Stimulated activated CD8-positive, alpha-beta memory T cell treated with anti-CD3 and anti-CD28 coated beads, Interleukin-4, amount 100 ng/mL, for 24 hours (primary cell): ENCODE measurements at places on chromosomes 1 and 21.

- no peak for DNase-seq
These were observed 23.5 kb downstream of the ASB17 start for GRCh38 chr1:75908717-75909152.

DNA sequence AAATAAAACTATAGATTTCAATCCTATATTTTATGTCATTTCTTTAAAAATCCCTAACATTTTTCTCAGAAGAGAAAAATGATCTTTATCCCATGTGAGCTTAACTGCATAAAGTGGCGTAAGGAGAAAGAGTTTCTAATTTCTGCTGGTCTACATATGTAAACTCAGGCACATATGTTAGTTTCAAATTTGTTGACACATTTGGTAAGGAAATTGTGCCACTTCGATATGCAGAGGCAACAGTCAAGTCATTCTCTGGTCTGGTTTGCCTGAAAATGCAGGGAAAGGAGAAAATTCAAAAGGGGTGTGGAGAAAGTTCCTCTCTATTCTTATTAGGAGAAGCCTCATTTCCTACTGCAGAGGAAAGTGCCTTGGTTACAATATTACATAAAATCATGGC, 11.5 kb downstream of the KCNA3 start:
- no peak for DNase-seq

- DNase-seq, result no peak
These were observed 34.9 kb downstream of the PRKCZ start for GRCh38 chr1:2085080-2085479.

DNA sequence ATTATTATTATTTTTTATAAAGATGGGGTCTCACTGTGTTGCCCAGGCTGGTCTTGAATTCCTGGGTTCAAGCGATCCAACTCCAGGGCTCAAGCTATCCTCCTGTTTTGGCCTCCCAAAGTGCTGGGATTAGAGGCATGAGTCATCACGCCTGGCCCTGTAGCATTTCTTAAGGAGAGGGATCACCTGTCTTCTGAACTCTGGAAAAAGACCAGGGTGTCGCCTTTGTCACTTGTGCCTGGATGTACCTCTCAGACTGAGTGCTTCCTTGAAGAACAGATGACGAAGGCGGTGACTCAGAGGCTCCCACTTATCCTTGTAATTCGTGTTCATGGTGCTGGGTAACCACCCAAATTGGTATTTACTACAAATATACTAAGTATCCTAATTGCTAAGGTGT, 2.4 kb upstream of the CGN start:
- DNase-seq, result no peak

GRCh38 chr1:40133839-40134238, 27.3 kb upstream of the RLF start:
- no peak for DNase-seq

GRCh38 chr21:37670883-37671282, 245.4 kb downstream of the KCNJ6 start:
- DNase-seq, result no peak

GRCh38 chr1:221736714-221737113, 5.2 kb downstream of the DUSP10 start:
- no peak for DNase-seq

- no peak for DNase-seq
These were observed 1160.8 kb upstream of the ADGRL2 start for GRCh38 chr1:80639777-80640533.

DNA sequence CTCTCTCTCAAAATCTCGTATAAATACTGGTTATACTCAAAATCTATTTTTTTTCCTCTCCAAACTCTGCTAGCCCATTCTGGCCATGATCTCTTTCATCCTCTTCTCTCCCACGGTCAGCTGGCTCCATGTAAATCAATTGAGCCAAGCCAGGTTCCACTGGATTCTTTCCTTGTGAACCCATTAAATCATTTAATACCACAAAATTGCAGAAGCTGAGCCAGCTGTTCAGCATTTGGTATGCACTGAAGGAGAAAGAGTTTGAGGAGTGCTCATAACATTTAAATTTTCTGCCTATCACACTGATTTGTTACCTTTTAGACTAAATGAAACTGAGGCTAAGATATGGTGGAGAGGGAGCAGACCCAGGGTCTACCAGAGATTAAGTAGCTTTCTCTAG, 29.1 kb upstream of the TADA1 start:
- DNase-seq, result no peak

- no peak for DNase-seq
These were observed 29.3 kb upstream of the COL6A2 start for GRCh38 chr21:46068516-46069079.

DNA sequence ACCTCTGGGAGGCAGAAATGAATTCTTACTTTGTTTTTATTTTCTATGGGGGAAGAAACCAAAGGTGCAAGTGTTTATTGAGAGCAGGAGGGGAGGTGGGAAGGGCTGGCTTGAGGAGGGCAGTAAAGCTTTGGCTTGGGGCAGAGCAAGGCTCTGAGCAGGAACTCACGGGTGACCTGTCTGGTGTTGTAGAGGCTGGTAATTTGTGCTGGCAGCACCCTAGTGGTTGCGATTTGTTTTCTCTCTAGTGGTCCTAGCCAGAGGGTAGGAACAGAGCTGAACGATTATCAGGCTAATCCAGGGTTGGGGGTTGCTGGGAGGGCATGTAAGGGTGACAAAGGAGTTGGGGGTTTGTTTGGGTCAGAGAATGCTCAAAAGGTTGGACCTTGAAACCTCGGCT, 16.6 kb downstream of the TMCC2 start:
- DNase-seq, result no peak

DNA sequence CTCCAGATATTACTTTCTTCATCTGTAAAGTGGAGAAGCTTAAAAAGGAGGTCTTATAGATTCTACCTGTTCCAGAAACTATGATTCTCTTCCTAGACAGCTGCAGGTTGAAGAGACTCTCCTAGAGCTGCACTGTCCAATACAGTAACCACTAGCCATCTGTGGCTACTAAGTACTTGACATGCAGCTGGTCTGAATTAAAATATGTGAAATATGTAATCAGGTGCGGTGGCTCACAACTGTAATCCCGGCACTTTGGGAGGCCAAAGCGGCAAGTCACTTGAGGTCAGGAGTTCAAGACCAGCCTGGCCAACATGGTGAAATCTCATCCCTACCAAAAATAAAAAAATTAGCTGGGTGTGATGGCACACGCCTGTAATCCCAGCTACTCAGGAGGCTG, 15.8 kb downstream of the APP start:
- DNase-seq, result no peak

GRCh38 chr1:205353612-205354011, 3.1 kb downstream of the KLHDC8A start:
- no peak for DNase-seq

DNA sequence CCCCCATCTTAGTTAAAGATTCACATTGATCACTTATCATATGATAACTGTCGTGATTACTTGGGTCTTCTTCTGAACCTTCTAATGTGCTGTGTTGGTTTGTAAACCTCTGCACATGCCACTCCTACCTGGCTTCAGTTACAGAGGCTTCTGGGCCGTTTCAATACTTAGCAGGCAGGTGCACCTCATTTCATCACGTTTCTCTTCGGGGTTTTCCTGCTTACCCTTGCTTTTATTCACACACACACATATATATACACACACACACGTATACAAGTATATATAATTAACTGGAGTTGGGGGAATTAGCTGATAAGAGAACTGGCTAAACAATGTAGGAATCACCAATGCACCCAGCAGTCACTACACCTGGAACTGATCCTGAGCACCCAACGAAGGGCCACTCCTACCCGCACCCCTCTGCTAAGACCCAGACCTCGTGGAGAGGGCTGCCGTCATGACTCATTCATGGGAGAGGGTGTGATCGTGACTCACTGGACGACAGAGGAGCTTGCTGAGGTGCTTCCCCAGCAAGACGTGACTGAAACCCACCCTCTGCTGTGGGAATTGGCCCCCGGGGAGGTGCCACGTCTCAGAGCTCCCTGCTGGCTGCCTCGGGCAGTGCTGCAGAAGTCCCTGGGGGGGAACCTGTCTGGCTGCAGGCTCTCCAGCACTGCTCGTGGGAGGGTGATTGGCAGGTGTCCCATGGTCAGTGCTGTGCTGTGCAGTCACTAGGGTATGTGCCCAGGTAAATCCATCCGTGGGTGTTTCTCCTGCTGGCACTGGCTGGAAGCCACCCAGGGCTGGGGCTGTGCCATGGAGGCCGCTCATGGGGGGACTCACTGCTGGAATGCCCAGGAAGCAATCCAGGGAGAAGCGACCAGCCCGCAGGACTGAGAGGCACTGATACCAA, 166.6 kb downstream of the DYRK1A start:
- peak; percentile 26 for DNase-seq

DNA sequence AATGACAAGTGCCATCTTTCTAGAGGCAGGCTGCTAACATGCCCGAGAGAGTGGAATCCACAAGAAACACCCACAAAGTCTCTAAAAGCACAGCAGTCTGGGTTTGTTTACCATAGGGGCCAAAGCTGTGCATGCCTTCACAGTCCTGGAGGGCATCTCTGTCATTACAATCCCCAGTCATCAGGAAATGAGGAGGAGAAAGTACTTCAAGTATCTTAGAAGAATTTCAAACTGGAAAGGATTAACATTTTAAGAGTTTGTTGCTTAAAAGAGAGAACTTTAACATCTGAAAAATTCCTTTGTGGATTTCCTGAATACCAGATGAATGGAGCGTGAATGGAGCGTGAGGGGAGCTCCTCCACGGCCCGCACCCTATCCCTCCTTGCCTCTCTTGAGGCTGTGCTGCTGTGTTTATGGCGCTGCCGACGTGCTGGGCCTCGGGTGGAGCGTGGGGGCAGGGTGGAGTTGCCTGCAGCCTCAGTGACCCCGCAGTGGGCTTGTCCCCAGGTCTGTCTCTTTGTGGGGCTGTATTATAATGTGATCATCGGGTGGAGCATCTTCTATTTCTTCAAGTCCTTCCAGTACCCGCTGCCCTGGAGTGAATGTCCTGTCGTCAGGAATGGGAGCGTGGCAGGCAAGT, 23.3 kb downstream of the SLC6A17 start:
- no peak for DNase-seq

DNA sequence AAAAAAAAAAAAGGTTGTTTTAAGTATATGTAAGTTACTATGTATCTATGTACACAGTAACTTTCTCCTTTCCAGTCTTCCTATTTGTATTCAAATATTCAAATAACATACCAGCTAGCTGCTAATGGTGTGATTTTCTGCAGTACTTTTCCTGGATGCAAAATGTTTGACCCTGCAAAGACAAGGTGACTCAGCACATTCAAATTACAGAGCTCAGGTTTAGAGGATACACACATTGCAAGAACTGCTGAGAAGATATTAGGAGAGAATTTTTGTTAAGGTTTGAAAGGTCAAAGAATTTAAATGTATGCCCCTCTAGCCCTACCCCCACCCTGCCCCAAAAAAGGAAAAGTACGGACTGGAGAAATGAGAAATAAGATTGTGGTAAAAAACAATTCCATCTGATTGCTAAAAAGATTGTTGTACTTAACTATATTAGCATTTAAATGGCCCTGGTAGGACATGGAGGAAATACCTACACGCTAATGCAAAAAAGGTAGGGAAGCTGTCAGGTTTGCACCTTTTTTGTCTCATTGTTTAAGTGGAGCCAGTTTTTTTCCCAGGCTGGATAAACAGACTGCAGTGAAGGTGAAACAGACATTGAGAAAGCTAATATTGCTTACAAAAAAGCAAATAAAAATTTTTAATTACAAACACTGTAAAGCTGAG, 45.6 kb downstream of the ZNF281 start:
- DNase-seq, result no peak

DNA sequence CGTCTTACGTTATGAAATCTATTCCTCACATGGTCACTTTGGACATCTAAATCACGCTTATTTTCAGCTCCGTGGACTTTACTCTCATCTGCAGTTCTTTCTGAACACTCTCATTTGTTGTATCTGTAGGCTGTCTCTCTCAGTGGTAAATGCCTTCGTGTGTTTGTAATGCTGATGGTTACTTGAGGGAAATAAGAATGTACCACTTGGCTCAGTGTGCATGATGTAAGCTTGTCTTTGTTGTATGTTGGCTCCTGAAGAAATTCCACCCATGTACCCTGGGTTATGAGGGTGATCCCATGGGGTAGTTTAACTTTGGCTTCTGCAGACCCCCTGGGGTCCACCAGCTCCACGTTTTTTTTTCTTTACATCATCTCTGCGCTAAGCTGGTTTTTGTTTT, 378.4 kb downstream of the SETD4 start:
- no peak for DNase-seq

- no peak for DNase-seq
These were observed 138.9 kb downstream of the ACTL8 start for GRCh38 chr1:17893891-17894631.

DNA sequence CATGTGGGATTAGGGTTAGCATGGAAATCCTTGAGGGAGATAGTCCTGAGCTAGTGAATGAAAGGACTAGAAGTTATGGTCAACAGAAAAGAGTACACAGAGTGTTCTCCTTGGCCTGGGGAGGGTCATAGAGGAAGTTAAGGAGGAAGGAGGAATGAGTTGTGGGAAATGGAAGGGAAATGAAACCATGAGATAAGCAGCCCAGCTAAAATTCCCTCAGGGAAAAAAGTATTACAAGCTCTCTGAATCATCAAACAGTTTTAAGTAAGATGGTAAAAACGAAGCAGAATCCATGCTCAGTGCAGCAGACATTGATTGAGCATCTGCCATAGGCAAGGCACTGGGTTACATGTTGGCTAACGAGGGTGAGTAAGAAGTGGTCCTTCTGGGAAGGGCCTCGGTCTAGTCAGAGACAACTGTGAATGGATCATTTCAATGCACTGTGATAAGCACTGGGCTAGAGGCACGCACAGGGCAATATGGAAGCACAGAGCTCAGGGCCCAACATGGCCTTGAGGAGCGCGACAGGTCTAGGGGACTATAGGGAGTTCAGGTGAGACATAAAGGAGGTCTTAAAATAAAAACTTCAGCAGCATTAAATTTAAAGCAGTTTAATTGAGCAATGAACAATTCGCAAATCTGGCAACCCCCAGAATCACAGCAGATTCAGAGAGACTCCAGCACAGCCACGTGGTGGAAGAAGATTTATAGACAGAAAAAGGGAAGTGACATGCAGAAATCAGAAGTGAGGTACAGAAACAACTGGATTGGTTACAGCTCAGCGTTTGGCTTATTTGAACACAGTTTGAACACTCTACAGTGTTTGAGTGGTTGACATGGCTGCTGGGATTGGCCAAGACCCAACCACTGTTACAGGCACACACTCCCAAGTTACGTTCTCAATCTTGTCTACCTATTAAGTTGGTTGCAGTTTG, 219.5 kb downstream of the HLX start:
- DNase-seq, result no peak

GRCh38 chr1:217924924-217925323, 293.8 kb downstream of the SPATA17 start:
- DNase-seq, result no peak

- DNase-seq, result no peak
These were observed 144.0 kb downstream of the NAV1 start for GRCh38 chr1:201682964-201683363.

DNA sequence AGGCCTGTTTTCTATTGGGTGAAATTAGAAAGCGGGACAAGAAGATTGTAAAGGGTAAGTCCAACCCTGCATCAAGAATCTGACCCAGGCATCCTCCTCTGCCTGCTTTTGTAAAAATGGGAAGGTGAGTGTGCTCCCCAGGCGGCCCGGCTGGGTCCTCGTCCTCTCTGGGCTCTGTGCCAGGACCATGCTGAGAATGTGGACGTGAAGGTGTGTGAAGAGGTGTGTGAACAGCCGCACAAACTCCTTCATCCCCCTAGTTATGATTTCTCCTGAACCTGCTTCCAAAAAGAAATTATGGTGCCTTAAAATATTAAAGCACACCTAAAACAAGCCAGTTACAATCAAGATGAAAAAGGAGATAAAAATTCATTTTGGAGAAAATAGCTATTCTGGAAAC, 185.7 kb downstream of the IGSF21 start:
- no peak for DNase-seq
